Large intestine (tissue), 12 donors: ENCODE measurements at places on chromosomes 12 and 14. TPM values are rescaled to one million over a fixed set of nuclear protein-coding genes. Genes with fewer than 3 reads are reported as not detected.

Gene PDE3A
- polyA plus RNA-seq: 62.0 TPM

DNA sequence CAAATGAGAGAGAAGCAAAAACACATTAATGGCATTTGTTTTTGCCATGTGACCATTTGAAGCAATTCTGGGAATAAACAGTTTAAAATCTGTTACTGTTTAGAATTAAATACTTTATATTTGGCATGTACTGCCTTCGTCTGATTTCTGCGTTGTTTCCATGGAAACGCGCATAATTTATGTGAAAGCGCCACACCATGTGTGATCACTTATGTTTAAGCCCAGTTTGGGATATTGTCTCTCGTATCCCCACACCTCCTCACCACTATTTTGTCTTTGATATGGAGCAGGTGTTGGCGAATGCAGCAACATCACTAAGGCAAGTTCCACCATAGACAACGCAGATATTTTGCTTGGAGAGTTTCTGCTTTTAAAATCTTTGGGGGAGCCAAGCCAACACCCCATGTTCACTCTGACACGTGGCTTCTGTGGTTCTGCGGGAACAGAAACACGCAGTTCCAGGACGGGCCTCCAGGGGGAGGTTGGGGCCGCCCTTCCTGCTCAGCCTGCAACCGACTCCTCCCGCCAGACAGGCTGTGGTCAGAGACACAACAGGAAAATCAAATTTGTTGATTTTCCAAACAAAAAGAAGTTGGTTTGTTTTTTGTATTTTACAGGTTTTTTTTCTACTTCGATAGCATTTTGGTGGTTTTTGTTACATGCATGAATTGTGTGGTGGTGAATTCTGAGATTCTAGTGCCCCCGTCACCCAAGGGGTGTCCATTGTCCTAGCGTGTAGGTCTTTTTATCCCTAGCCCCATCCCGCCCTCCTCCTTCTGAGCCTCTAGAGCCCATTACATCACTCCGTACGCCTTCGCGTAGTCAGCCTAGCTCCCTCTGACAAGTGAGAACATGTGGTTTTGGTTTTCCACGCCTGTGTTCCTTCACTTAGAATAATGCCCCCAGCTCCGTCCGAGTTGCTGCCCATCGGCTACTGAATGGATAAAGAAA, 101.9 kb upstream of the SFSWAP start:
- DNase-seq: peak; percentile 49

- DNase-seq: no peak
Observed at GRCh38 chr12:102433304-102433703, 47.1 kb downstream of the IGF1 start.

DNA sequence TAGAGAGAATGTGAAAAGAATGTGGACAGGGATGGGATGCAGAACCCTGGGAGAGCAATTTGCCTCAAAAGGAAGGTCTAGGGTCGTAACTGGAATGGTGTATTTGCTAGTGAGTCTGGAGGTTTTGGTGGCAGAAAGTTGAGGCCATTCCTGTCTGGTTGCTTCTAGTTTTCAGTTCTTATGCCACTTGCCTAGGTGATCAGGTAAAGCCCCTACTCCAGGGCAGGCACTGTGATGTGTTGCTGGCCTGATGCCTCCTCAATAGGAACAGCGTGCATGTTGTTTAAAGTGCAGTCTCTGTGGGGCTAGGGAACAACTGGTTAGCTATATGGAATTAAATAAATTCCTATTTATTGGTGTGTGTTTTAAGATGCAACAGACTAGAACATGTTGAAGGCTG, 6.4 kb downstream of the OS9 start:
- no peak for DNase-seq

DNA sequence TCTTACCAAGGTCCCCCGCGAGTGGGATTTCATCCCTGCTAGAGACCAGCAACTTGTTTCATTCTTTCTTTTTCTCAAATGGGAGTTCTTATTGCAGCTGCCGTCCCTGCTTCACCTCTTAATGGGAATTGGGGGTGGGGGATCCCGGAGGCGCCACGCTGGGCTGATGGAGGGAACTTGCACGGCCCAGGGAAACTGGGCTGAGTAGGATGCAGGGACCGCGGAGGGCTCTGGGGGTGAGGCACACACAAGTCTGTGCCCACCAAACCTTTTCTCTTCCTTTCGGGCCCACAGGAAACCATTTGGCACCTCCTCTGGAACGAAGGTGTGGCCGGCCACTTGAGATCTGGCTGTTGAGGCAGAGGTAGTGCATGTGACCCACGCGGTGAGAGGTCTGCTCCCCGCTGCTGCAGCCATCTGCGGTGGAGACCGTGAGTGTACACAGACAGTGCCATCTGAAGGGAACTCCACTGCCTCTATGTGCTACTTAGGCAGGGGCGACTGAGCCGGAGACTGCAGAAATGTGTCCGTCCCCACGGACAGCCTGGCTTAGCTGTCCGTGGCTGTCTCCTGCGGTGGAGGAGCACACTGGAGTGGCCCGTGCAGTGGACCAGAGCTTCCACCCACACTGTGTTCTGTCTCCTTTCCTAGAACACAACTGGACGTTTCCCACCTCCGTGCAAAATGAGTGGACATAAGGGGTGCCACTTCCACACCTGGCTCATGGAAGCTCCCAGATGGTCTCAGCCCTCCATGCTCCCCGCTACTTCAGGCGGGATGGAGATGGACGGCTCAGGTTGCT, 42.1 kb upstream of the TESC start:
- DNase-seq: no peak

- DNase-seq: peak; percentile 32
Observed at GRCh38 chr14:45252366-45253069, 484 bp downstream of the MIS18BP1 start.

DNA sequence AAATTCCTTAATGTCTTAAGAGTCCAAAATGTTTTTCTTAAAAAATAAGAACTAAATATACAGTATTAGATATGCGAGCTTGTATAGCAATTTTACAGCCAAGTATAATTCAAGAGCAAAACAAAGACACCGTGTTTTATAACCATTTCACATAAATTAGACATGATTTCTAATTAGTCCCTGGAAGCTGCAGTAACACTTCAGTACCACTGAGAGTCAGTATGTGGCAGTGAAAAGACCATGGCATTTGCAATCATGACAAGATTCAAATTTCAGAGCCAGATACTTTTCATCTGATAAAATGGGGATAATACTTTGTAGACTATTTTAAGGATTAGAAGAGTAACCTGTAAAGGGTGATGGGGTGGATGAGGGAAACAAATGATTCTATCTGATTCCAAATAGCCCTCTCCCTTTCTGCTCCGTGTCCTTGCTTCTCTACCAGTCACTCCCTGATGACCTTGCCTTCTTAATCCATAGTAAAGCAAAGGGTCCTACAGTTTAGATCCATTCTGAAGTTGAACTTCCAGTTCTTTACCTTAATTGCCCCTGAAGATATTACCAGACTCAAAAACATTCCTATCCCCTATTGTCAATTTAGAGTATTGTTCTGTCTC, 145.4 kb upstream of the ABCD2 start:
- DNase-seq: peak; percentile 14

GRCh38 chr12:79665212-79665887, 25.4 kb downstream of the PAWR start:
- DNase-seq: no peak

GRCh38 chr12:53255996-53256395, 12.1 kb upstream of the ESPL1 start:
- DNase-seq: no peak

GRCh38 chr14:21414137-21414631, 30.4 kb upstream of the SUPT16H start:
- no peak for DNase-seq

- no peak for DNase-seq
Observed at GRCh38 chr12:21962236-21962635, 21.0 kb upstream of the ABCC9 start.

- no peak for DNase-seq
Observed at GRCh38 chr14:54338696-54339317, 58.0 kb upstream of the CDKN3 start.

- DNase-seq: peak; percentile 31
Observed at GRCh38 chr12:19128485-19128884, 1.0 kb upstream of the PLEKHA5 start.
